ENCODE measurements at places on chromosomes 12 and 14.

- no peak for DNase-seq
Measured at GRCh38 chr12:124686370-124687173, 119.2 kb upstream of the NCOR2 start.

DNA sequence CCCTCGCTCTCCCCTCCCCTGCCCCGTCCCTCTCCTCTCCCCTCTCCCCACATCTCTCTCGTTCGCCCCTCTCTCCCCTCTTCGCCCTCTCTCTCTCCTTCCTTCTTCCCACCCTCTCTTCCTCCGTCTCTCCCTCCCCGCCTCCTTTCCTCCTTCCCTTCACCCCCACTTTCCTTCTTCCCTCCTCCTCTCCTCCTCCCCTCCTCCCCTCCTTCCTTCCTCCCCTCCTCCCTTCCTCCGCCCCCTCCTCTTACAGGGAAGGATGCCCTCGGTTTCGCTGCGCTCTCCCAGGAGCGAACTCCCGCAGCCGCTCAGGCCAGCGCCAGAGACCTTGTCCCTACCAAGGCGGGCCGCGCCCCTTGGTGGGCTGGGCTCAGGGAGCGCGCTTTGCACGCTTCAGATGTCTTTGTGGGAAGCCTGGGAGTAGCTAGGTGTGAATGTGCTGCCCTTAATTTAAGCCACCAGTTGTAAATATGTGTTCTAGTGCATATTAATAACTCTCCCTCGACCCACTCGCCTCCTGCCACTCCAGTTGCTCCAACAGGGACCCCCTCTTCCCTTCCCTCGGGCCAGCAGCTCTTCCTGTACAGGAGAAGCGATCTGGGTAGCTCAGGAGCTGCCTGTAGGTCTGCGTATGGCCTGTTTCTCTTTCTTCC lies 13.3 kb upstream of the MAP3K9 start:
- DNase-seq: no peak

- no peak for DNase-seq
Measured at GRCh38 chr14:99601361-99601831, 2.6 kb downstream of the CCDC85C start.

DNA sequence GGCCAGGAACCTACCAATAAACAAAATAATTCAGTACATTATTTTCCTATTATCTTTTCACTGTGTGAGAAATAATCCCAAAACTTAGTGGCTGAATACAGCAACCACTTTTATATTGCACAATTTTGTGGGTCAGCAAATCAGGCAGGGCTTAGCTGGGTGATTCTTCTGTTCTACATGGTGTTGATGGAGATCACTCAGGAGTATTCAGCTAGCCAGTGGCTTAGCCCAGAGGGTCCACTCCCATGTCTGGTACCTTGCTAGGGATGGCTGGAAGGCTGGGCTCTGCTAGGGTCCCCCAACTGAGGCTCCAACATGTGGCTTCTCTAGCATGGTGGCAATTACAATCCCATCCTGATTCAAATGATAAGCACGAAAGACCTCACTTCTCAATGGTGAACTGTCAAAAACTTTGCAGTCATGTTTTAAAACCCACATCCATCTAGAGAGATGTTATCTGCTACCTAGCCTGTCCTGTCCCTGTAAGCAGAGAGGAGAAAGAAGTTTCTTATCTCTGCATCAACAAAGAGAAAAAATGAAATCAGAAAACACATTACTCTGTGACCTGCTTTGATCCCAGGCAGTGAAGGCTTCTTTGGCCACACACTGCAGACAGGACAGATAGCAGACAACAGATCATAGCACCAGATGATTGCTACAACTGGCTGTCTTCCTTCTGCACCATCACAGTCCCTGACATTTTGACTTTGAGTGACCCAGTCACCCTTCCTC lies 51.0 kb upstream of the MYL2 start:
- DNase-seq: no peak

GRCh38 chr14:59374048-59374447 lies 91.1 kb downstream of the GPR135 start:
- DNase-seq: no peak

GRCh38 chr14:101986953-101987352 lies 22.6 kb downstream of the DYNC1H1 start:
- DNase-seq: no peak

GRCh38 chr12:78293059-78293686 lies 462.5 kb downstream of the NAV3 start:
- no peak for DNase-seq

DNA sequence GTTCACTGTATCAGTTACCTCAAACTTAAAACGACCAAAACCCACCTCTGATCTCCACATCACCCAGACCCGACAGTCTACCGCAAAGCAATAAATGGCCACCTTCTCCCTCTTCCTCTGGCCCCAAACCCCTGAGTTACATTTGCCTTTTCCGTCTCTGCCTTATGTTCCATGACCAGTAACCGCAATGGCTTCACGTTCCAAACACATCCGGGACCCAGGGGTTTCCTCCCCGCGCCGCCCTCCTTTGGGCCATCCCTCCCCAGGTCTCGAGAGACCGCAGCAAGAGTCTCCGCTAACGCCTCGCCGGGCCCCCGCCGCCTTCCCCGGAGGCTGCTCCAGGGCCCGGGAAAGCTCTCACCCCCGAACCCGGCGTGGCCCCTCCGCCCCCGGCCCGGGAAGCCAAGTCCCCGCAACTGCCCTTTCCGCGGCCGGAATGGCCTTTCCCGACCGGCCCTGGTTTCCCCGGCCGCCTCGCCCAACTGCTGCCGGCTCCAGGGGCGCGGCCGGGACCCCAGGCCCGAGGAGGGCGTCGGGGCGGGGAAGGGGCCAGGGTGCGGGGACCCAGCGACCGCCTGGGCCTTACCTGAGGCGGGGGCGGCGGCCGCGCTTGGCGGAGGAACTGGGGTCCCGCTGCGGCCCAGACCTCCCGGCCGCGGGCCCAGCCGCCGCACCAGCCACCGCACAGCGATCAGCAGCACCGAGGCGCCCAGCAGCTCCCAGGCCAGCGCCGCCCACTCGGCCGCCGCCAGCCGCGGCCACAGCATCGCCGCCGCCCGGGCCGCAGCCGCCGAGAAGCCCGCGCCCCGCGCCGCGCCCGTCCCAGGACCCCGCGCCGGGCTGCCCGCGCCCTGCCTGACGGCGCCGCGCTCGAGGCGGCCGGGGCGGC lies at the start of gene ANKLE2:
Gene ANKLE2 (minus strand): TSS at position 801 of the 889 bp plus-strand sequence. CDS start 34 bp downstream, at position 767.
- DNase-seq: peak; percentile 56

DNA sequence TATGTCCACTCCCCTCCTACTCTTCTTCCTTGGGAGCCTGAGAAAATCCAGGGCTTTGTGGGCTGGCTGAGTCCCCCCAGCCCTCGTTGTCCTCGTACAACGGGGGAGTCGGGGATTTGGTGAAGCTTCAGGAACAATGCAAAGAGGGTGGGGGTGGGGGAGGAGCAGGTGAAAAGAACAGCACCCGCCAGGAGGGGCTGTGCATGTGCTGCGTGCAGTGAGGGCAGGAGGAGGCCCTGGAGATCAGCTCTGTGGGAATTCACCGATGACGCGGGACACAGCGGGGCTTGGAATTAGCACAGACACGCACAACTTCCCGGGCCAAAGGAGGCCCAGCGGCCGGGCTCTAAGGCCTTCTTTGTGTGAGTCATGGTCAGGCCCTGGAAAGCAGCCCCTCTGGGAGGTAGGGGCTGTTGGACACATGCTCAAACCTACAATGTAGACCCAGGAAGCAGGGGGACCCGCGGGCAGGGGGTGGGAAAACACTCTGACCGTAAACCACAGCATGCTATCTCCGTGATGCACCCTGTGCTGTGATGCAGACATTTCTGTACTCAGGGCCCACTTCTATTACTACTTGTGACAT lies 32.8 kb downstream of the RBM19 start:
- DNase-seq: no peak

Measured in stimulated activated naive CD8-positive, alpha-beta T cell treated with anti-CD3 and anti-CD28 coated beads, Interleukin-15, amount 100 ng/mL, for 72 hours (primary cell).